PC-9 (cell line): ENCODE measurements at places on chromosomes 6 and 20.

DNA sequence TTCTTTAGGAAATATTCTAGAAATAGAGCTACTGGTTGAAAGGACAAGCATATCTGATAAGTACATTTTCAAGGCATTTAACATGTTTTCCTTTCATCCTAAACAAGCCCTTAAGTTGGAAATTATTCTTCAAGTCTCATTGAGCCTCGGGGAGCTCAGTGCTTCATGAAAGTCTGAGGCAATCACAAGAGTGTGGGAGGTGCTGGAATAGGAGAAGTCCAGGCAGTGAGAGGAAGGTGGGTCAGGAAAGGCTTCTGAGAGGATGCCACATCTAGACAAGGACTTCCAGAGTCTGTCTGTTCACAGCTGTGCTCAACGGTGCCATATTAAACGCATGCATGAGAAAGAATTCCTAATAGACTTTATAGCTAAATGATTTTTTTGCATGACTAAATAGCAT is 69.8 kb downstream of the CD83 start:
- DNase-seq: no peak

GRCh38 chr6:56406276-56407269 is 159.2 kb upstream of the COL21A1 start:
- DNase-seq: no peak

DNA sequence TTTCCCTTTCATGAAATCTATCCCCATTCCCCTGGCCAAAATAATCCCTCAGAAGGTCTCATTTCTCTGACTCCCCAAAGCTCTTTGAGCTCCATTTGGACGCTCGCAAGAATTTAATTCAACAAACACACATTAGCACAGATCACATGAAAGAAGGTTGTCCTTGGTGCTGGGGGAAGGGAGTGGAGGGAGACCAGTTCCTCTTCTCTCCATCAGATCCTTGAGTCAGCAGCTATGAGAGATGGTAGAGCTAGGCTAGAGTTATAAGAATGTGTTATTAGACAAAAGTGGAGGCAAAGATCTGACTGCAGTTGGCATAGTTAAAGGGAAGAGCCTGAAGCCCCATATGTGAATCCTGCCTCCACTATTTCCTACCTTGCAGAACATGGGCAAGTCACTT is 184.2 kb upstream of the CDYL start:
- DNase-seq: no peak

DNA sequence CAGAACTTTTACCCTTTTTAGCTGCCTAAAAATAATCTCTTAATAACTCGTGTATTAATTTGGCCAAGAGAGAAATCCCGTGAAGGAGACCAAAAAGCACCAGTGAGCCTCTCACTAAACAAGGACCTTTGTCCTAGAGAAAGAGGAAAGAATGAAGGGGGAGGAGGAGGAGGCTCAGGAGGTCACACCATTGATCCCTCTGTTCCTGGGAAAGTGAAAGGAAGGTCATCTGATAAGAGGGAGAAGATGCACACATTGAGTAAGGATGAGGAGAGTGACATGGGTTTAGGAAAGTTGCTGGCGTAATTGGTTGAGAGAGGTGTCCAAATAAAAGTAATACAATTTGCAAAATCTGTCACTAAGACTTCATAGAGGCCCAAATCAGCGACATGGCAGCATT is 49.2 kb downstream of the HLA-DPB1 start:
- no peak for DNase-seq

GRCh38 chr6:149235130-149235561 is 82.4 kb upstream of the TAB2 start:
- peak; percentile 75 for DNase-seq

- DNase-seq: no peak
These were observed 250.7 kb downstream of the MAFB start for GRCh38 chr20:40438161-40438830.

DNA sequence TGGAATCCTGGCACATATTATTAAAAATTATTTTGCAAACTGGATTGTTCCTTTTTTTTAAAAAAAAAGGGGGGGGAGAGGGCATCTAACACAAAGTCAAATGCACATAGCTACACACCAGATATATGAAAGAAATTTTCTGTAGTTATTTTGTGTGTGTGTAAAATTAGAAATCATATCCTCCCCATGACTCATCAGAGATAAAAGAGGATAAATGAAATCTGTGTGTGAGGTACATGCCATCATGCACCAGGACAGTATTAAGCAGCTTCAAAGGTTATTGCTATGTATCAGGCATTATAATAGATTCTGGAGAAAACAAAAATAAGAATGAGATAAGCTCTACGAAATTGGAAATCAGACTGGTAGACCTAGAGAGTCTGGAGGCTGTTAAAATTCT is 5.2 kb downstream of the BTBD9 start:
- no peak for DNase-seq

DNA sequence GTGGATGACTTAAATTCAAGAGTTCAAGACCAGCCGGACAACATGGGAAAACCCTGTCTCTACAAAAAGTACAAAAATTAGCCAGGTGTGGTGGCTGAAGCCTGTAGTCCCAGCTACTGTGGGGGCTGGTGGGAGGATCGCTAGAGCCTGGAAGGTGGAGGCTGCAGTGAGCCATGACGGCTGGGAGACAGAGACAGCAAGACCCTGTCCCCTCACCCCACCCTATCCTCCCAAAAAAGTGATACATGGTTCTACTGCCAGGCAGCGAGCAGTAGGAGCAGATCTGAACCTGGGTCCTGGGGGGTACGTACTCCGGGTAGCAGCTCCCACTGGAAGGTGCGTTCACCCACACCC is 2.2 kb downstream of the PSMA7 start:
- DNase-seq: no peak

GRCh38 chr20:58293453-58293852 is 16.1 kb upstream of the RAB22A start:
- DNase-seq: no peak

DNA sequence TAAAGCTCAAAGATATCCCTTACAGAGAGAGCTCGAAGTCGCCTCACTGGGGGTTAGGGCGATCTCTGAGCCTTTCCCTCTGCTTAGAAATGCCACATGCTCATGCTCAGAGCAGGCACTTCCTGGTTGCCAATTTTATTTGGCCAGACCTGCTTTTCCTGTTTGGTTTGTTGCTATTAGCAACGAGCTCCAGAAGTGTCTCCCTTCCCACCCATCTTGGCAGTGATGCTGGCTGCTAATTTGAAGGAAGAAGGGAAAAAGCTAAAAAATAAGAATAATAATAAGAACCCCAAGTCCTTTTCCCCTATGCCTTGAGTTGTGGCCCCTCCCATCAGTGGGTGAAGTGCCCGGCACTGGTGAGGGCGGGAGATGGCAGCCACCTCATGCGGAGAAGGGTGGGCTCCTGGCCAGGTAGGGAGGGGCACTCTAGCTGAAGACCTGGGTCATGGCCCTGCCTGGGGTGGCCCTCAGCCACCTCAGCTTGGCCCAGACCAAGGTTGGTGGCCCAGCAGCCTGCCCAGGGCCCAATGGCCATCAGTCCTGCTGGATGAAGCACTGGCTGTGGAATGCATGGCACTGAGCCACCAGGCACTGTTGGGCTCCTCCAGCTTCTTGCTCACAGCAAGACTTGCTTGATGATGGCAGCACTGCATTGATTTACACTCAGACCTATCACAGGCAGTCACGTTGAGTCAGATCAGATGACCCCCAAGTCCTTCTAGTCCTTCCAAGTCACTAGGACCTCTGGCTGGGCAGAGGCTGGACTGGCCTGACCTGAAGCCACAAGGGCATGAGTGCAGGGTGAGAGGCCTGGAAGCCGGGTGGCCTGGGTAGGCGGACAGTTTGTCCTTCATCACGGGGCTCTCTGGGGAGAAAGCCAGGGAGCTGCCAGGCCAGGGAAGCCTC is 79.0 kb downstream of the SYNJ2 start:
- DNase-seq: peak; percentile 89

GRCh38 chr20:54278262-54278661 is 70.4 kb downstream of the PFDN4 start:
- no peak for DNase-seq

DNA sequence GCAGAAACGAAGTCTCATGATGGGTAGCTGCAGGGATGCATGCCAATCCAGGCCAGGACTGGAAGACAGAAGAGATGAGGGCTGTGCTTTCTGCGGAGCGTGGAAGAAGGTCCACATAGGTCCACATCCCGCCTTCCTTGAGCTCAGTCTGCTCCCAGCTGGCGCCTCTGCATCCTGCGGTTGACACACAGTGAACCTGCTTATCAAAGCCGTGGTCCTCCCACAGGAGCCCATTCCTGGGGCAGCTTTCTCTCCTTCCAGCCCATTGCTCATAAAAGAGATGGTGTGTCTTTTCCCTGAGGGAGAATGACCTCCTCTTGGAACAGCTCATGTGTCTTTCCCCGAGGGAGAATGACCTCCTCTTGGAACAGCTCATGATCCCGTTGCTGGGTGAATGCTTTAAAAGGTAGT is 225.4 kb downstream of the CDH4 start:
- DNase-seq: no peak

- DNase-seq: no peak
These were observed 1.6 kb downstream of the FBXO5 start for GRCh38 chr6:152981219-152981618.

GRCh38 chr6:114581293-114581692 is 238.5 kb upstream of the HS3ST5 start:
- no peak for DNase-seq

GRCh38 chr20:32877507-32877906 is 18.8 kb downstream of the EFCAB8 start:
- no peak for DNase-seq

- no peak for DNase-seq
These were observed 23.1 kb upstream of the TMEM242 start for GRCh38 chr6:157346373-157346772.
